ENCODE measurements at places on chromosomes 1 and 21. TPM values are rescaled to one million over a fixed set of nuclear protein-coding genes. Genes with fewer than 3 reads are reported as not detected.

ARHGAP30 gene
- 3.5 TPM for total RNA-seq

DMBX1 gene
- total RNA-seq: not detected

PRKCZ gene
- 50.4 TPM for total RNA-seq

TRIM67 gene
- 0.03 TPM for total RNA-seq

PKLR gene
- 2.9 TPM for total RNA-seq

GRCh38 chr1:178665579-178665978, 59.5 kb upstream of the RALGPS2 start:
- DNase-seq: no peak

GRCh38 chr1:23989263-23989662, 9.1 kb upstream of the SRSF10 start:
- no peak for DNase-seq

- no peak for DNase-seq
Observed at GRCh38 chr21:26972192-26972591, 5.3 kb upstream of the ADAMTS5 start.

GRCh38 chr1:21149855-21150432, 26.8 kb downstream of the EIF4G3 start:
- no peak for DNase-seq

GRCh38 chr1:84538599-84538998, 32.2 kb upstream of the GNG5 start:
- DNase-seq: no peak

DNA sequence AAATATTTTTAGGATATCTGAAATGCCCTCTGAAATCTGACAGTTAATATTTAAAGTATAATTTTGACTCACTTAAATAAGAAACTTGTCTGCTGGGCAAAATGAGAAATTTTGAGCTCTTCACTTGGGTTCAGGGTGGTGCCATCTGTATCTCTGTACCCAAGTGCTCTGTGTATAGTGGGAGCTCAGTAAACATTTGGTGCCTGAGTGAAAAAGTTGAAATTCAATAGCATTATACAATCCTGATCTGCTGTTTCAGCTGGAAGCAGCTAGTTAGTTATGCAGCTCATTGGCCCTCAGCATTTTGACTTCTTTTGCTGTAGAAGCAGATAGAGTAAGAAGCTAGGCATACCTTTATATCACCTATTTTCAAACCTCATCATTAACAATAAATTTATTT, 73.3 kb downstream of the RPE65 start:
- no peak for DNase-seq

GRCh38 chr21:25115021-25115420, 492.3 kb downstream of the MRPL39 start:
- no peak for DNase-seq

GRCh38 chr1:2213576-2214505, 14.3 kb upstream of the SKI start:
- DNase-seq: peak; percentile 62

- DNase-seq: no peak
Observed at GRCh38 chr1:172345077-172345476, 75.4 kb upstream of the C1orf105 start.
